ENCODE measurements at places on chromosomes 1 and 21.

DNA sequence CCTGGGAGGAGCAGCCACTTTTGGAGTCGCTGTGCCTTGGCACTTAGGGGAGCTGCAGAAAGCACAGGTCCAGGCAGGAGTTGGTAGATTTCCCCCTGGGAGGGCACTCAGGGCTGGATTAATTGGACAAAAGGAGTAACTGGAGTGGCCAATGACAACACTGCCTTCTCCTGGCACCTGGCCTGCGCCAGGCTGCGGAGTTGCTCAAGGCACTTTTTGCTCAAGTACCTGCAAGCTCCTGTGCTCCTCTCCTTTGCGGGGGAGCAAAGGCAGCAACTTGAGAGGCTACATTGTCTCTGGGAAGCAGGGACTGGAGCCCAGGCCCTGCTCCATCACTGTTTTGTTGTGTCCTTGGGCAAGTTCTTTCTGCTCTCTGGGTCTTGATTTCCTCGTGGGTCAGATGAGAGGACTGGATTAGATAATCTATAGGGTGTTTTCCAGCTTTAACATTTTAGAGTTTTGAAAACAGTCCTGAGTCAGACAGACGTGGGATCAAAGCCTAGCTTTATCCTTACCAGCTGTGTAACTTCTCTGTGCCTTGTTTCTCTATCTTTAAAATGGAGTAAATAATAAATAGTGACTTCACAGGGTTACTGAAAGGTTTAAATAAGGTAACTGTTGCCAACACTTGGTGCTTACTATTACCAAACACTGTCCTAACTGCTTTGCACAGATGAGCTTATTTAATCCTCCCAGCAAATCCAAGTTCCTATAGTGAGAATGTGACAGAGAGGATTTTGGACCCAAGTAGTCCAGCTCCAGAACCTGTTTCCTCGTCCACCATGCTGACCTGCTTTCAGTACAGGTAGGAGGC is 18.0 kb upstream of the GRHL3 start:
- DNase-seq, result no peak

DNA sequence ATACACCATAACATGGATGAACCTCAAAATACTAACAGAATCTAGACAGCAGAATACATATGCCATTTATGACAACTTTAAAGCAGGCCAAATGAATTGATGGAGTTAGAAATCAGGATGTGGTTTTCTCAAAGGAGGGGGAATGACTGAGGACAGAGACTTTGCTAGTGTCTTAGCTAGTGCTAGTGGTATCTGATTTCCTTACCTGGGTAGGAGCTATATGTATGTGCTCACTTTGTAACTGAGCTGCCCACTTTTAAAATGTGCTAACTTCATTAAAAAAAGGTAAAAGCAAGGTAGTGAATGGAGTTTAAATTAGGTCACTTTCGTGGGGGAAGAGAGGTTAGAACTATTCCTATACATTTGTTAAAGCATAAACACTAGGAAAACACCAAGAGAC is 2.6 kb downstream of the GTF2B start:
- DNase-seq, result no peak

GRCh38 chr1:117161887-117162286 is 40.3 kb upstream of the TRIM45 start:
- DNase-seq, result no peak

GRCh38 chr1:63000508-63000907 is 216.6 kb downstream of the ATG4C start:
- DNase-seq, result no peak

- DNase-seq, result no peak
Observed at GRCh38 chr21:39935716-39936115, 68.5 kb downstream of the PCP4 start.

DNA sequence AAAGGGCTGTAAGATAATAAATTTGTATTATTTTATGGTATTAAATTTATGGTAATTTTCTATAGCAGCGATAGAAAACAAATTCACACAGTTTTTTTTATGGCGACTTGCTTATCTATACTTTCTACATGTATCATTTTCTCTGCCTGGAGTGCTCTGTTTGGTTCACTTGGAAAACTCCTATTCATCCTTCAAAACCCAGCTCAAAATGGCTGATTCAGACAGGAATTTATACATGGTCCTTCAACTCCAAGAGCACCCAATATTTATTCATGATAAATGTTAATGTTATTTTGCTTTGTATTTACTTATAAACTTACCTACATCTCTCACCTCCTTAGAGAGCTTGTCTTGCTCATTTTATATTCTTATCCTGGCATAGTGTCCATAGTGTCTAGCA is 55.6 kb upstream of the SSX2IP start:
- no peak for DNase-seq

- no peak for DNase-seq
Observed at GRCh38 chr21:45938811-45939520, 42.6 kb upstream of the COL6A1 start.

DNA sequence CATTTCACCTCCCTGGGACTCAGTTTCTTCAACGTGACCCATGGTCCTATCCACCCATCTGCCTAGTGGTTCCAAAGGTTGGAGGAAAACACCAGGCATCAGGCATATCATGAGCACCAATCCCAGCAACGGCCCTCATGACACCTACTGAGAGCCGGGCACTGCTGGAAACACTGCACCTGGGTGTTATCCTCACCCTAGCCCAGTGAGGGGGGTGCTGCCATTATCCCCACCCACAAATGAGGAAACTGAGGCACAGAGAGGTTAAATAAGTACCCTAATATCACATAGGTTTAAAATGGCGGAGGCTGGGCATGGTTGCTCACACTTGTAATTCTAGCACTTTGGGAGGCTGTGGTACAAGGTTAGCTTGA is 206.9 kb downstream of the MATN1 start:
- DNase-seq, result no peak

DNA sequence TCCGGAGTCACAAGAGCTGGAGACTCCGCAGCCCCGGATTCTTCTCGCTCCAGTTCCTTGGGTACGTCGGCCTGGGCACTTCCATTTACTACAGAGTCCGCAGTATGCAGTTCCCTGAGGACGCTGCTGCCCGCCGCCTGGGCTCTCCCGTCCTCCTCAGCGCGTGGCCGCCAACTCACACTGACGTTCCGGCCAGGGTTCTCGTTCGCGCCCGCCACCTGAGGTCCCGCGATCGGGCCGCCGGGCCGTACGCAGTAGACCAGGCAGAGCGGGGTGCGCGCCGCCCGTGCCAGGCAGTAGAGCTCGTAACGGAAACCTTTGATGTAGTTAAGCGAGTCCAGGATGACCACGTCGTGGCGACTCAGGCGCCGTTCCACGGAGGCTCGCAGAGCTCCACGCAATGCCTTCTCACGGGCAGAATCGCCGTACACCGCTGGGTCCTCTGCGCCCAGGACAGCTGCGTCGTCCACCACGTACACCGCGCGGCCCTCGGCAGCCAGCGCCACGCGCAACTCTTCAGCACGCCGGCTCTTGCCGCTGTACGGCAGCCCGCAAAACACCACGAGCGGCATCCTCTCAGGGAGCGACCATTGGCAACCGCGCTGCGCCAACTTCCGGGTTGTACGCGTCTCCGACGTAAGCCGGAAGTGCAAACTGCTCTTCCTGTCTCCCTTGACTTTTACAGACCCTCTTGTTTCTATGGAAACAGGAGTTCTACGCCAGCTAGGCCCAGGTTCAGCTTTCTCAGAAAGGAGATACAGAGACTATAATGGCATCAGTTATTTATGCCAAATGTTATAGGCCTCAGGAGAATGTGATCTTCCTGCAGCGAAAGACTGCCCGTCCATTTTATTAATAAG is at the start of gene KTI12:
Gene KTI12 (minus strand): TSS at position 621 of the 860 bp plus-strand sequence. CDS start 49 bp downstream, at position 572.
- DNase-seq, result peak; percentile 91
